ENCODE measurements at places on chromosomes 5 and 9.
A peak's percentile ranks its signal among the peaks of the same experiment; 100 is the strongest.

GRCh38 chr5:7910738-7911428 lies 41.9 kb downstream of the MTRR start:
- DNase-seq = no peak

- DNase-seq = no peak
Observed at GRCh38 chr9:109286571-109286977, 34.3 kb downstream of the EPB41L4B start.

GRCh38 chr9:26163931-26164330 lies 485.7 kb upstream of the TUSC1 start:
- no peak for DNase-seq

DNA sequence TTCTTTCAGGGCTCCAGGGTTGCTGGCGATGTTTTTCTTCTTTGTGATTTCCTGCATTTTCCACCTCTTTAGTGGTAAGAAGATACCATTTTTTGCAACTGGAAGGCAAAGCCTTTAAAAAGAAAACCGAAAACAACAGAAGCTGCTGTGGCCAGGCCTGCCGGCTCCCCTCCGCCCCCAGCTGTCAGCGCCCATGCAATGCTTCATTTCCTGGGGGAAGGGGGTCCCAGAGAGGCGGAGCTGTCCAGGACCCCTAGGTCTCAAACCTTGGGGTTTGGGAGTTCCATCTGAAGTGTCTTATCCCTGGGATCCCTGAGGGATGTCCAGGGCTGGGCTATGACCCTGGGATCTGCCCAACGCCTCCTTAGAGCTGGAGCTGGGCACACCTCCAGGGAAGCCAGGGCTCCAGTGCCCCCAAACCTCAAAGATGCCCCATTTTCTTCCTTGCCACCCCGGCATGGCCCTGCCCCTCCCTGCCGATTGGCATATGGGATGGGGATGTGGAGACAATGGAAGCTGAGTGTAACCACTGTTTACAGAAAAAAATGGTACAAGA lies 257.2 kb upstream of the MVB12B start:
- no peak for DNase-seq

- DNase-seq = no peak
Observed at GRCh38 chr9:117644932-117645636, 59.1 kb upstream of the TLR4 start.

DNA sequence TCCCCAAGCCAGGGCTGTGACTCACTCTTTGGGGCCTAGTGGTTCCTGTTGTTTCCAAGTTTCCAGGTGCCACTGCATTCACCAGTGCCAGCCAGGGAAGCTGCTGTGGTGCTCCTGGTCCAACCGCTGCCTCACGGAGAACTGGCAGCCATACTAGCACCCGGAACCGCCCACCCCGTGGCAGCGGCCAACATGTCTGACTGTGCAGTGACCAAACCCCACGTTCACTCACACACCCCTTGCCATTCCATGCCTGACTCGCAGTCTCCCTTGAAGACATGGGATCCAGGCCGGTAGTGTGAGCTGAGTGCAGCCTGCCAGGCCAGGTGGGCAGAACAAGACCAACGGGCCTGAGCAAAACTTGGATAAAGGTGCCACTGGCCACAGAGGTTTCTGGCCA lies 845.0 kb upstream of the DMAC1 start:
- DNase-seq = no peak

DNA sequence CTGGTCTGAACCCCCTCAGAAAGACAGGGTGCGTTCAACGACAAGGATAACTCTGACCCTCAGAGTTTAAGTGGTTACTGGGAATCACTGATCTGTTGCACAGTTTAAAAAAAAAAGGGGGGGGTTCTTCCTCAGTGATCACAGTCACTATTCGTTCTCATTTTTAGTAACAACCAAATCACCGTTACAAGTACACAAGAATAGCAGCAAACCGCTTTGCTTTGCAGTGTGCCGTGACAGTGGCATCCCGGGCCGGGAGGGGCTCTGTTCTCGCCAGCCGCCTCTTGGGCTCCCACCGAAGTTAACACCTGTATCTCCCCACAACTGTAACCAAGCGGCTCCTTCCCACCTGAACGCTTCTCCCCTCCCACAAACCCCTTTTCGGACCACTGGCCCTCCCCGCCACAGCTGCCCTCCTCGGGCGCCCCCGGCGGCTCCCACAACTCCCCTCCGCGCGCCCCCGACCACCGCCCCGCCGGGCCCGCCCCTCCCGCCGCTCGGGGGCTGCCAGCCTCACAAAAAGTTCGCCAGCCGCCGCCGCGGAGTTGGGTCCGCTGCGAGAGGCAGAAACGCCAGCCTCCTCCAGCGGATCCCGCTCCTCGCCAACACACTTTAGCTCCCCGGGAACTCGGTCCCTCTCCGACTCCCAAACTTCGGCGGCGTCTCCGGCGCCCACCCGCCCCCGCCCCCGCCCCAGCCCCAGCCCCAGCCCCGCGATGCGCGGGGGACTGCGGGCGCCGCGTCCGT lies 1.2 kb downstream of the SSBP2 start:
- DNase-seq = peak; percentile 33

DNA sequence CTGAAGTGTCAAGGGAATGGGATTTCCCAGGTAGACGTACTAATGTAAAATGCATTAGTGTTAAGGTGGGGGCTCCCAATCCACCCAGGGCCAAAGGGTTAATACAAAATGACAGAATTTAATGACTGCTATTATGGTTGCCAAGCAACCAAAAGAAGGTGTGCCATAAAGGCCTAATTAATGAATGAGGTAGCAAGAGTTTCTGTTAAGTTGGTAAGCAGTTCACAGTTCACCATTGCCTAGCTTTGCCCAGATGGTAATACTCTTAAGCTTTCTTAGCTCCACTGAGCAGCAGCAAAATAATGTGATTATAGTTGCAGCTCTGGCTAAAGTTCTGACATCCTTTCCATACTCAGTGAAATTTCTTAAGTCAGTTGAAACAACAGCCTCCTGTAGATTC lies 211.7 kb downstream of the DENND1A start:
- DNase-seq = no peak

DNA sequence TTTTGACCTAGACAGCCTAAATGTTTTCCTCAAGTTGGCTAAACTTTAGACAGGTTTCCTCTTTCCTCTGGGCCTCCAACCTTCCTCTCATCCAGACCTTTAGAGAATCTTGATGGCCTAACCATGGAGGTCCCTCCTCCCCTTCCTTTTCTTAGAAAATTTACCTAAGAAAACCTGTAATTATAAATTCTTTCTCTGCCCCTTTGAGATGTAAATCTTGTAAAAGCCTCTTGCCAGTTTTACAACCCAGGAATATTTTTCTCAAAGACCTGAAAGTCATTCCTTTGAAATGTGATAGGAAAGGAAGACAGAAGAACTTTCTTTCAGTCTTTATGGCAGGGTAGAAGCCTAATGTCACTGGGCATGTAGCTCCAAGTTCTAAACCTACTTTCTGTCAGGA lies 1752.6 kb upstream of the C9orf72 start:
- no peak for DNase-seq

GRCh38 chr5:98105681-98106080 lies 667.8 kb upstream of the RGMB start:
- DNase-seq = no peak

DNA sequence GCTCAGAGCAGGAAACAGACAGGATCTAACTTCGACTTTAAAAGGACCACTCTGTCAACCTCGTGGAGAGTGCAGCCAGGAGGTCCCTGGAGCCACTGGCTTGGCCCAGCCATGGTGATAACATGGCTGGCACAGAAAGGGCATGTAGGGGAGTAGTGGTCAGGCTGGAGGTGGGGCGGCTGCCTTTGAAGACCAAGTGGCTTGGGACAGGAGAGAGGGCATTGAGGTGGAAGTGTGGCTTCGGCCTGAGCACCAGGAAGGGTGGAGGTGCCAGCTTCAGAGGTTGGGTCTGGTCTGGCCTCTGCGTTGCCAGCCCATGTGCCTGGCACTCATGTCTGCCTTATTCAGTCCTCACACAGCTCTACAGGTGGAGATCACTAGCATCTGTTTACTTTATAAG lies 270.0 kb downstream of the NSG2 start:
- no peak for DNase-seq

DNA sequence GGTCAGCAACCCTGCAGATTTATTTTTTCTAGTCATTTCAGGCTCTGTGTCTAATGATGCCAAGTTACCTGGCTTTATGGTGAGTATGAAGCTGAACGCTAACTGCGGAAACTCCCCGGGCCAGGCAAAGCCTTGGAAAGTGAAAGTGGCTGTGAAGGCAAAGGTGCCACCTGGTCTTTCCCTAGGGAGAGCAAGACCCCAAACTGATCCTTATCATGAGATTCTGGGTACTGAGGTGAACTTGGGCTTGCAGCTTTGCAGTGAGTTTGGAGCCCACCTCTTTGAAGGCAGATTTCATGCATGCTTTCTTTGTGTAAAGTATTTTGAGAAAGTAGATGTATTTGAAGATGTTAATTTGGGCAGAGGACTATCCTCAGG lies 63.3 kb downstream of the CARTPT start:
- DNase-seq = no peak

GRCh38 chr5:157915638-157916037 lies 56.7 kb upstream of the CLINT1 start:
- DNase-seq = no peak

DNA sequence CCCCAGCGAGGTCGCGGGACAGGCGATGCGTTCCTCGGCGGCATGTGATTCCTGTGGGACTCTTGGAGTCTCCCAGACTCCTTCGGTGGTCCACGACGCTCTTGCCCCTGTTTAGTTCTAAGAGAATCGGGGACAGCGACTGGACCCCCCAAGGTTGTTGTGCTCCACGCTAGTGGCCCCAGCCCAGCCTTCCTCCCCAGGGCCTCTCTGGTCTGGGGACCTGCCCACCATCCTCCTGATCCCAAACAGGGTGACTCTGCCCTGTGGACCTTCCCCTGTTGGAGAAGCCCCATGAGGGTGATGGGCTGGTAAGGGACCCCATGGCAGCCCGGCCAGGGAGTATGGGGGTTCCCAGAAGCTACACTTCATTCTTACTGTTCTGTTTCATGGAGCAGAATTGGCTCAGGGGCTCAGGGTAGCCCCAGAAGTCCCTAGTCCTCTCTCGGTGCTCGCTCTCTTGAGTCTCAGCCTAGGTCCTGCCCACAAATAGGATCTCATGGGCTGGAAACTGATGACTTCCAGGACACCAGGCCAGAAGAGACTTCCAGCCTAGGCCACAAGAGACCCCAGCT lies 880 bp downstream of the CARD19 start:
- no peak for DNase-seq

DNA sequence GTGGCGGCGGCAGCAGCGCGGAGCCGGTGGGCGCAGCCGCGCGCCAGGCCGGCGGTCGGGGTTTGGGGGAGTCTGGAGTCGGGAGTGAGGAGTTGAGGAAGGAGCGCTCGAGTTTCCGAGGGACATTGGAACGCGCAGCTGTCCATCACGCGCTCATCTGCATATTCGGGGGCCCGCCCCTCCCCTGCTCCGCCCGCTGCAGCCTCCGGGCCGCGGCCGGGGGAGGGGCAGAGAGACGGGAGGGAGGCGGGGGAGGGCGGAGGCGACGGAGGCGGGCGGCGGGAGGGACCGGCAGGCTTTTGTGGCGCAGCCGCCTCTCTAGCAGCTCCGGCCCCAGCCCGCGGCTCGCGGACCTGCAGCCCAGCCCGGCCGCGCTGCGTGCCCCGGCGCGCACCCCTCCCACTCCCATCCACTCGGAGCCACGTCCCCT lies at the start of gene IRX2:
Gene IRX2 (minus strand): TSS at position 86 of the 430 bp plus-strand sequence. CDS start 264 bp downstream, outside the sequence.
- no peak for DNase-seq

DNA sequence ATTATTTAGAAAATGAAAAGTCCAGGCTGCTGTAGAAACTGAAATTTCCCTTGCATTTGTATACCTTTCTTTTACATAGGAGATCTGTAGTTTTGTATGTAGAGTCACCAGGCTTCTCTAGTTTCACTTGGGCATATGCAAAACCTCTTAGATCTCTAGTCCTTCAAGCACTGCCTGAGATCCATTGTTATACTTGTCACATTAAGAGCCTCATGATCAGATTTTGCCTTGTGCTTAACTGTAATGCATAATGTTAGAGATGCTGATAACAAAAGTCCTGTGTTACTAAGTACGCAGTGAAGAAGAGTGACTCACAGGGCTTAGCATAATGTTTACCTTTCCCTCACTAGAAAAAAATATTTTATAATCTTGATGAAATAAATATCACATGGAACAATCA lies 250.2 kb downstream of the CYLC2 start:
- DNase-seq = no peak

DNA sequence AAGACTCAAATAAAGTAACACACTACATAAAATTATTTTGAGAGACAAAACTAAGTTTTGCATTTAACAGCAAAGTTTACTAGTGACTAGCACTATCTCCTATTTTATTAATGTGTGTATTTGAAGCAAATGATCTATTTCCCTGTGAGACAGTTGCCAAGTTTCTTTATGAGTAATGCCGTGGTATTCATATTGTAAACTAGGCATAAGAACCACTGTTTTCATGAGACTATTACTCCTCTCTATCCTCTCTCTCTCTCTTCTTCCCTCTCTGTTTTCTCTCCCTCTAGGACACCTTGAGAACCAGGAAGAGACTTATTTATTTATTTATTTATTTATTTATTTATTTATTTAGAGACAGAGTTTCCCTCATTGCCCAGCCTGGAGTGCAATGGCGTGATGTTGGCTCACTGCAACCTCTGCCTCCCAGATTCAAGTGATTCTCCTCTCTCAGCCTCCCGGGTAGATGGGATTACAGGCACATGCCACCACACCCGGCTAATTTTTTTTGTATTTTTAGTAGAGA lies 61.1 kb downstream of the MLANA start:
- no peak for DNase-seq

DNA sequence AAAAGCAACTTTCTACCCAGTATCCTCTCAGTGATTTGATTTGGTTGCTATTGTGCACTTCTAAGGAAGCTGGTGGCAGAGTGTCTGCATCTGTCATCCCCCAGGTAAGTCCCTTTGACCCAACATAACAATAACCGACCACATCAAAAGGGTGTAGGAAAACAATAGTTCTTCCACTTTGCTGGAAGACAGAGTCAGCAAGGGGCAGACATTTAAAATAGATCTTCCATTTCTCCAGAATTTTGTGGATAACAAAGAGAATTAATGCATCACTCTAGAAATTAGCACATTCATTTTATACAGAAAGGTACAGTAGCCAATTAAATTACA lies 177.5 kb downstream of the EBF1 start:
- no peak for DNase-seq

- no peak for DNase-seq
Observed at GRCh38 chr5:148688787-148689186, 34.5 kb upstream of the HTR4 start.

DNA sequence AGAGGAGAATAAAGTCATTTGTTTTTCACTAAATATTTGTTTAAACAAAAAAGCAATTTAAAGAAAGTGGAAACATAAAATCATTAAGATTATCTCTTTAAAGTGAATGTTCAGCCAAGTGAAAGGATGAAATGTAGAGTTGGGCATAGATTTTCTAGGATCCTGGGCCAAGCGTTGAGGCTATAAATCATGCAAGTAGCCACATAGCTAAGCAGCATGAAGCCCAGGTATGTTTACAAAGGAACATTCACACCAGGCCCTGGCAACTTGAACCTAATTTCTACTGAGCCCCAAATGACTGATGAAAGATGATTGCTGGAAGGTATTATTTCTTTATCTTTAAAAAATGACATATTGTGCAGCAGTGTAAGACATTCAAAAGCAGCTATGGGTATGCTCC lies 461.8 kb downstream of the MAT2B start:
- no peak for DNase-seq

GRCh38 chr5:105544300-105544699 lies 1981.7 kb upstream of the NUDT12 start:
- no peak for DNase-seq

GRCh38 chr9:130741831-130742449 lies 48.4 kb downstream of the EXOSC2 start:
- DNase-seq = no peak
